Naive B cell (primary cell): ENCODE measurements at places on chromosomes 11 and 22. TPM values are rescaled to one million over a fixed set of nuclear protein-coding genes. Genes with fewer than 3 reads are reported as not detected.
A peak's percentile ranks its signal among the peaks of the same experiment; 100 is the strongest.

- DNase-seq = no peak
- H3K27me3 ChIP-seq = no peaks in the 10 kb centered on the region
- no peak overlapping the region for H3K4me3 ChIP-seq
- H3K27ac ChIP-seq = no peak overlapping the region
- H3K36me3 ChIP-seq = peaks cover 31% of the 10 kb centered on the region
- H3K4me1 ChIP-seq = no peaks in the 10 kb centered on the region
Observed at GRCh38 chr11:7610393-7610792, 62.9 kb downstream of the CYB5R2 start.

- peaks cover 17% of the 10 kb centered on the region for H3K4me1 ChIP-seq
- H3K27ac ChIP-seq = no peak overlapping the region
- no peak for DNase-seq
- no peaks in the 10 kb centered on the region for H3K36me3 ChIP-seq
Observed at GRCh38 chr11:77146261-77147035, 18.4 kb downstream of the MYO7A start.

RAPSN gene
- polyA plus RNA-seq = not detected

C11orf97 gene
- polyA plus RNA-seq = not detected

- peak overlapping the region; percentile 61 for H3K27ac ChIP-seq
- H3K4me3 ChIP-seq = no peak overlapping the region
- peaks cover 41% of the 10 kb centered on the region for H3K4me1 ChIP-seq
- peaks cover 13% of the 10 kb centered on the region for H3K36me3 ChIP-seq
- H3K27me3 ChIP-seq = no peaks in the 10 kb centered on the region
Observed at GRCh38 chr11:72429626-72430025, 4.7 kb downstream of the CLPB start.
